Stimulated activated CD4-positive, alpha-beta T cell treated with anti-CD3 and anti-CD28 coated beads, Interleukin-12 subunit alpha, Interleukin-12 subunit beta, amount 100 ng/mL, for 48 hours (primary cell): ENCODE measurements at places on chromosomes 4 and X.

- DNase-seq = no peak
Measured at GRCh38 chr4:83563998-83564397, 28.1 kb downstream of the GPAT3 start.

DNA sequence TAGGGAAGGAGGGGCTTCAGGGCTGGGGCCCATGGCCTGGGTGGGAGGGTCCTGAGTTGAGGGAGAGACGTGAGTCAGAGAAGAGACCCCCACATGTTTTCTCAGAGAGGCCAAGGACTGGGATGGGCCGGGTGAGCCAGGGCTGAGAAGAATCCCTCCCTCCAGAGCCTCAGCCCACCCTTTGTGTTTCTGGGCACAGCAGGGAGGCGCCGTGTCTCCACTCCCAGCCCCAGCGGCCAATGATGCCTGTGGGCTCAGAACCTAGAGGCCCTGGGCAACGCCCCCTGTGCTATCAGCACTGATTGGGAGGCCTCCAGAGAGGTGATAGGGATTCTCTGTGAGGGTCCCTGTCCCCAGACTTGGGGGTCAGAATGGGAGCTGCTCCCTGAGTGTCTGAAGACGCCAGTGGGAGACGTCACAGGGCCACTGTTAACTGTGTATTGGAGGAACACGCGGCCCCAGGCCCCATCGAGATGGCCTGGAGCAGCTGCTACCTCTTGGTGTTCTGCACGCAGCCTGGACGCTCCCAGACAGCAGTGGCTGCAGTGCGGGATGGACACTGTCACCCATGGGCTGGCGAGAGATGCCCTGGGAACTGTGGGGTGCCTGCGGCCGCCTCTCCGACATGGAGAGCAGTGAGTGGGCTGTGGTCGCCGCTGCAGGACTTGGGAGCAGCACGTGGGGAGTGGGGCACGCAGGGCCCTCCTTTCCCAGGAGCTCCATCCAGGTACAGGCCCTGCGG is 8.5 kb downstream of the FGFRL1 start:
- no peak for DNase-seq

DNA sequence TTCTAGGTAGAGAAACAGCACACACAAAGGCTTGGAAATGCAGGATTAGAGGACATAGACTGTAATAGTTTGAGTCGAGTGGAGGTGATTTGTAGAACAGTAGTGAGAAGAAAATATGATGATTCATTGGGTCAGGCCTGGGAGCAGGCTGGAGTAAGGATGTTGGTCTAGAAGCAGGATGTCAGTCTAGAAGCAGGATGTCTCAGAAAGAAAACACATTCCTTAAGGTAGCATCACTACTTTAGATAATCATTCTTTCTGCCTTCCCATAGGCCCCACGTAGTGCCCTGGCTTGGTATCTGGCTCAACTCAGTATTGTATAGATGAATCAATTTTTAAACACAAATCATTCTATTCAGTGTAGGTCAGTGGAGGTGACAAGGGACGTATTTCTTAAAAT is 11.2 kb upstream of the DACH2 start:
- no peak for DNase-seq

- no peak for DNase-seq
Measured at GRCh38 chrX:78650906-78651437, 8.2 kb downstream of the RTL3 start.

- DNase-seq = no peak
Measured at GRCh38 chr4:105145903-105146275, 787 bp upstream of the TET2 start.

- no peak for DNase-seq
Measured at GRCh38 chrX:25180242-25180641, 164.5 kb upstream of the ARX start.

DNA sequence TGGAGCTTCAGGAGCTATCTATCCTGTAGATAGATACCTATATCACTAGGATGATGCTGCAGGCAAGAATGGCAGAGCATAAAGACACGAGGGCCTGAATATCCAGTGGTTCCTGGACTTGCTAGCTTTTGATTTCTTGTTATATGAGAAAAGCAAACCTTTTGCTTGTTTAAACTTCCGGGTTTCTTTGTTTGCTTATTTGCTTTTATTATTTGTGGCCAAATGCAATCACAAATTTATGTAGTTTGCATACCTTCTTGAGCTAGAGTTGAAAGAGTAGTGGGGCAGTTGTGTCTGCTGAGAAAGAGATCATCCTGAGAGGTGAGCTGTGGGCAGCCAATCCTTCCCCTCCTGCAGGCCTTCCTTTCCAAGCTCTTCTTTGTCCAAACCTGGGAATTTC is 245.7 kb downstream of the AR start:
- DNase-seq = no peak

- DNase-seq = no peak
Measured at GRCh38 chrX:31190221-31190975, 118.6 kb upstream of the FTHL17 start.

GRCh38 chrX:12405306-12405705 is 267.0 kb downstream of the FRMPD4 start:
- DNase-seq = no peak

- DNase-seq = no peak
Measured at GRCh38 chrX:118632862-118633261, 94.5 kb upstream of the IL13RA1 start.

- DNase-seq = no peak
Measured at GRCh38 chr4:140367738-140368137, 5.7 kb upstream of the SCOC start.

- no peak for DNase-seq
Measured at GRCh38 chr4:73843369-73843768, 6.9 kb downstream of the CXCL6 start.

GRCh38 chrX:13000301-13000811 is 25.4 kb downstream of the TMSB4X start:
- DNase-seq = no peak

DNA sequence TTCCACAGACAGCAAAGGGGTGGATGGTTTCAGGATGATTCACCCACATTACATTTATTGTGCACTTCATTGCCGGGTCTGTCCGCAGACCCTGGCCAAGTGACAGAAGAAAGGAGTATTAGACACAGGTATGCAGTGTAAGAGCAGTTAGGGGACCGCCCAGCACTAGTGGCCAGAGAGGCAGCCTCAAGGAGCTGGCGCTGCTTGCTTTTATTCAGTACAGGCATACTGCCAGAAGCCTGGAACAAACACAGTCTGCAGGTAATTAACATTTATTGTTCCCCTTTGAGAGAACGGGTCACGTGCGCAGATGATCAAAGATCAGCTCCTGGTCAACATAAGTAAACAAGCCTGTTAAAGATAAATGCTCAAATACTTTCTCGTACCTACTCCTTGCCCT is 1639.0 kb upstream of the IGFBP7 start:
- DNase-seq = no peak

DNA sequence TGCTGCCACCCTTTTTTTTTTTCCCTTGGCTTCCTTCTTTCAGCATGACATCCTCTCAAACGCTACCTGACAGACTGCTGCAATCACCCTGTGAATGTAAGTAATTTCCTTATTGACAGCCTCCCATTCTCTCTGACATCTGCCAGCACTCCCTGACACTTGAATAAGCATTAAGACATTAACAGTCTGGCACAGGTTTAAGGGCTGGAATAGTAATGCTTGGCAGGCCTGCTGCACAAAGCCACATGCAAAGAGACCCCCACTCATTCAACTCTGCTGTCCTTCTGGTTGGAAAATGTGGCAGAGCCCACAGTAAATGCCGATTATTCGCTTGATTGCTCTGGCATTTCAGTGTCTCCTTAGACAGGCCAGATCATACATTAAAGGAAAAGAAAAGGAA is 28.1 kb upstream of the RASGEF1B start:
- no peak for DNase-seq

GRCh38 chr4:83889802-83890201 is 353.9 kb downstream of the GPAT3 start:
- DNase-seq = no peak

- no peak for DNase-seq
Measured at GRCh38 chr4:40843696-40844095, 93.9 kb downstream of the NSUN7 start.

DNA sequence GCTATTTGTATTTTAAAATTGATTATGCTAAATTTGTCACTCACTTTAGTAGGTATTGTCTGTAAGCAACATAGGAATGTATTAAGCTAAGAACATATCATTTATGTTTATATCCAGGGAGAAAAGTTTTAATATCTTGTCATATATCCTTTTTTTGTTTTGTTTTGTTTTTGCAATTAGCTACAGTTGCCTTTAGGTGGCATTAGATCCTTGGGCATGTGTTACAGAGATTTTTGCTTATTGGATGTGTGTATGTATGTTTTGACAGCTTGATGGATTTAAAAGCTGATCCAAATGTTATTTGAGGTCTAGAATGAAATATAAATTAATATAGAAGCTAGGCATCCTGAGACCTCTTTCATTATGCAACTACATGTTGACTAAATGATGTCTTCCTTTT is 36.1 kb upstream of the OTUD4 start:
- DNase-seq = no peak

GRCh38 chr4:36209941-36210649 is 34.2 kb downstream of the ARAP2 start:
- no peak for DNase-seq

- no peak for DNase-seq
Measured at GRCh38 chr4:9769321-9769720, 12.1 kb upstream of the DRD5 start.

DNA sequence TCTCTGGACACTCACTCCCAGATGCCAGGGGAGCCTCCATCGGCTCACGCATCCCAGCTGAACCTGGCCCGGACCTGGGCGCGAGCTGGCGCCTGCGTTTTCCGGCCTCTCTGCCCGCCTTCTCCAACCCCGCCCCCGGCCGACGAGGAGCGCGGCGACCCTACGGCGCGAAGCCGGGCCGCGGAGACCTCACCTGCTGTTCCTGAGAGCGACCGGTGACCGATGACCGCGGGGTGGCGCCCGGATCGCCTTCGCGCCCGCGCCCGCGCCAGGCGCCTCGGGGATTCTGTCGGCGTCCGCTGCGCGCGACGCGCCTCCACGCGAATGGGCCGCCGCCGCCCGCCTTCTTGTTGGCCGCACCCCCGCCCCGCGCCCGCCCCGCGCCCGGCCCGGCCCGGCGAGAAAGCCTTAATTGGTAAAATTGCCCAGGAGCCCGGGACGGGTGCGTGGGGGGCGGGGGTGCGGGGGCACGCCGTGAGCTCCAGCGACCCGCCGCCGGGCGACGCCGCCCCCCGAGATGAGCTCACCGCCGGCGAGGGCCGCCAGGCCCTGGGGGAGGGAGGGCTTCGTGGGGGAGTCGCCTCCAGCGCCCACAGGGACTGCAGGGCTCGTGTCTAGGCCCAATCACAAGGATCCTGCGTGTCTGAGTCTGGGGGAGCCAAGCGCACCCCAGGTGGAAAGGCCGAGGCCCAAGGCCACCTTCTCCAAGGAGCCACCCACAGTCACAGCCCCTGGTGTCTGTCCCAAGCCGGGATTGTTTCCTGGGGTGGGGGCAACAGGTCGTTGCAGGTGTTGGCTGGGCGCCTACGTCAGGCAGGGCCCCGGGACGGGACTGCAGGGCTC is at the start of gene FLNA:
TSS of gene FLNA (minus strand) at position 322 of the 843 bp plus-strand sequence. CDS start 3,389 bp downstream, outside the sequence.
- no peak for DNase-seq

- DNase-seq = no peak
Measured at GRCh38 chr4:139901531-139902320, 236.1 kb downstream of the MGST2 start.

DNA sequence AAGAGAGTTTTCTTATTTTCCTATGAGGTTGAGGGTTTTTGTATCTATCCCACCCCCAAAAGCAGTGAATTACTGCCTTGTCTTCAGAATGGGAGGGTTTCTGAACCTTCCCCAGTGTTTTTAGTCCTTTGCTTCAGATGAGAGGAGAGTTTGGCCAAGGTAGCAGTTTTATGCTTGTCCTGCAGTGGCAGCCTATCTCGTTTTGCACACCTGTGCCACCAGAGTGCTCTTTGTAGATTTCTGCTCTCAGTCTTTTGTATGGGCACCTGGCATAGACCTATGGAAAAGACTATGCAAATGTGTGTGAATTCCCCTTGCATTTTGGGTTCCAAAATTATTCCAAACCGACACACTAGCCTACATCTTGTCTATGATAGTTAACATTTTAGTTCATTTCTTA is 5.8 kb downstream of the TBC1D19 start:
- no peak for DNase-seq

- no peak for DNase-seq
Measured at GRCh38 chrX:487836-488235, 101.1 kb upstream of the PPP2R3B start.

GRCh38 chr4:82614838-82615449 is 53.2 kb upstream of the TMEM150C start:
- no peak for DNase-seq

GRCh38 chr4:10015140-10015753 is 6.0 kb downstream of the SLC2A9 start:
- no peak for DNase-seq

DNA sequence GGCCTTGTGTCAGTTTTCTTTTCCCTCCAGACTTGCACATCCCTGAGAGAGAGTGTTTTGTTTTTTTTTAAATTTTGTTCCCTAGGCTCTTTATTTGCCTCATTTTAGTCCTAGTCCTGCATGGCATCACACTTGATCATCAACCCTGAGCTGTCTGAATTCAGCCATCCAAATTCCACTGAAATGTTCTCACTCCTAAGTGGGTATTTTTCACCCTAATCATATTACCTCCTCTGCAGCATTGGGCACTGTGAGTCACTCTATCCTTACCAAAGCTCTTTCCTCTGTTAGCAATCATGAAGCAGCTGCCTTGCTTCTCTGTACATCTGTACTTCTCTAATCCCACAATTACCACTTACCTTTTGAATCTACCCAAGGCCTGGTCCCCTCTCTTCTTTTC is 356.6 kb upstream of the MAGEB2 start:
- no peak for DNase-seq

DNA sequence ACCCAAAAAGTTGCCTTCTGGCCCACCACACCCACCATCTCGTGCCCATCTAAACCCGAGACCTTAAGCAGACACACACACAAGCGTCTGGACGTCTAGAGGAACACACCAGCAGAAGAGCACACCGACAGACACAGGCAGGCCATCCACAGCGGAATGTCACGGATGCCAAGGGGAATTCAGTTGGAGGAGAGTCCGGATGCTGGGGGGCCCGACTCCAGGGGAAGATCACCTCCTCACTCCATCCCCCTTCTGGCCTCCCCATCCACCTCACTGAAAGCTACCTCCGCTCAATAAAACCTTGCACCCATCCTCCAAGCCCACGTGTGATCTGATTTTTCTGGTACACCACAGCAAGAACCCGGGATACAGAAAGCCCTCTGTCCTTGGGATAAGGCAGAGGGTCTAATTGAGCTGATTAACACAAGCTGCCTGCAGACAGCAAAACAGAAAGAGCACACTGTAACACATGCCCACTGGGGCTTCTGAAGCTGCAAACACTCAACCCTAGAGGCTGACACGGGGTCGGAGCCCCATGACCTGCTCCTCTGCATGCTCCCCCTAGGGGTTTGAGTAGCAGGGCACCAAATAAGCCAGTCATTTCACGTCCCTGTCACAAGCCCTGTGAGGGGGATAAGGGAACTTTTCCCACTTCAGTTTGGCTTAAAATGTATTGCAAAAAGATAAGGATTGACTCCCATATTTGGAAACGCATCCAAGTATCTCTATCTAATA is 339.6 kb upstream of the PCDH10 start:
- DNase-seq = no peak
